ENCODE measurements at places on chromosomes 12 and 14. TPM values are rescaled to one million over a fixed set of nuclear protein-coding genes. Genes with fewer than 3 reads are reported as not detected.
A peak's percentile ranks its signal among the peaks of the same experiment; 100 is the strongest.

GRCh38 chr12:52249511-52250047 lies 16.5 kb downstream of the KRT7 start:
- no peak for DNase-seq

DNA sequence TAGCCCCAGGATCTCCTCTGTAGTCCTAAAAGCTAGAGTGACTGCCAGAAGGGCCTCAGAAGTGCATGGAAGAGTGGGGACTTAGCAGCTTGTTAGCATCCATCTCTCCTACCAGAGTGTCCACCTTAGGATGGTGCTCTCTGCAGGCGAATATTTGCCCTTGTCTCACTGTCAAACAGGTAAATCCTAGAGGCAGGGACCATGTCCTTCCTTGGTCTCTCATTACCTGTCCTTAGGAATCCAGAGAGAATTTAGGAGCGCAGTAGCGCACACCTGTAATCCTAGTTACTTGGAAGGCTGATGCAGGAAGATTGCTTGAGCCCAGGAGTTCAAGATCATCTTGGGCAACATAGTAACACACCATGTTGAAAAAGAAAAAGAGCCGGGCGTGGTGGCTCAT lies 21.4 kb downstream of the AGAP2 start:
- DNase-seq, result peak; percentile 42

DNA sequence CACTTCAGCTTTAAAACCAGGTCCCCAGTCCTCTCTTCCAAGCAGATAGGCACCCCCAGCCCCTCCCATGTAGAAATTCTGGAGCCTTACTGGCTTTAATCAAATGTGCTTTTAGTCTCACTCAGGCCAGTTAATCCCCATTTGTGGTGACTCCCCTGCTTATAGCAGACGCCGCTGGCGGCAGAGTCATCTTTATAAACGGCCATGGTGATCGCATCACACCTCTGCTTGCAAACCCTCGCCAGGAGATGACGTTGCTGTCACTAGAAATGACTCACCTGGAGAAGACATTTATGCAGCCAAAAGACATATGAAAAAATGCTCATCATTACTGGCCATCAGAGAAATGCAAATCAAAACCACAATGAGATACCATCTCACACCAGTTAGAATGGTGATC lies 369.3 kb downstream of the VRK1 start:
- no peak for DNase-seq

DNA sequence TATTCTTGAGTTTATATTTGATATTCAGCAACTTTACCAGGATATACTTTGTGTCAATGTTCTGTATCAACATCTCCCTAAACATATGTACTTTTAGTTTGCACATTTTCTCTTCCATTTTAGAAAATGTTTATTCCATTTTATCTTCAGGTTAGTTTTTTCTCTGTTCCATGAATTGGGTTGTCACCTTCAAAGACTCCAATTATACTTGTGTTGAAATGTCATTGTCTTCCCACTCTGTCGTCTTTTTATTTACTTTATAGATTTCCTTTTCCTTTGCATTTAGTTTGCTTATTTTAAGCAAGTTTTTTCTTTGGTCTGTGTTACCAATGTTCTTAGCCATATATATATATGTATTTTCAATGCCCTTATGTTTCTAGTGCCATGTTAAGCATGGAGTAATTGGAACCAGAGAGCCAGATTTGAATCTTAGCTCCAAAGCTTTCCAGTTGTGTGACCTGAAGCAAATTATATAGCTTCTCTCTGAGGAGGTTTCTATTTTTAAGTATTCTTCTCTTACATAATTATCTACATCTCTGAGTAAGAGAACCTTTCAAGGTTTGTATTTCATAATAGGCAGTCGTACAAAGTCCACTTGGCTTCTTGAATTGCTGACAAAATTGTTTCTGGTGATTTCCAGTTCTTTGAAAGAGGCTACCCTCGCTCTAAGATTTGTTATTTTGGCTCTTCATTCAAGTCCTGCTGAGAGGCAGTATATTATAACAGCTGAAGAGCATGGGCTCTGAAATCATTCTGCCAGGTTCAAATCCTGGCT lies 85.8 kb upstream of the DYRK2 start:
- no peak for DNase-seq

DNA sequence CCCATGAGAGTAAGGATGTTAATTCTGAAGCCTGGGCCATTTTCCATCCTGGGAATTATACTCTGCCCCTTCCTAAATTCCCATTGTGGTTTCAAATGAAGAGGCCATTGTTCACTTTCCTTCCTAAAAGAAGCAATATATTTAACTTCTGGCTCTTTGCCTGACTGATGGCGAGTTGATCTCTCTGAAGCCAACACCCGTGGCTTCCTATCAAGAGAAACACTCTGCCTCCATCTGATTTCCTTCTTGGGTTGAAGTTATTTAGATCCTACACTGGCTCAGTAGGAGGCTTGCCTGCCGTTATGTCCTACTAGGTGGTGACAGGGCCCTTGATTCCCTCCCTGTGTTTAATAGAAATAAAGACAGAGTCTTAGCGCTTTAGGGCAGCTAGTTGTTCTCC lies 97.4 kb downstream of the PRKCH start:
- DNase-seq, result peak; percentile 78

DNA sequence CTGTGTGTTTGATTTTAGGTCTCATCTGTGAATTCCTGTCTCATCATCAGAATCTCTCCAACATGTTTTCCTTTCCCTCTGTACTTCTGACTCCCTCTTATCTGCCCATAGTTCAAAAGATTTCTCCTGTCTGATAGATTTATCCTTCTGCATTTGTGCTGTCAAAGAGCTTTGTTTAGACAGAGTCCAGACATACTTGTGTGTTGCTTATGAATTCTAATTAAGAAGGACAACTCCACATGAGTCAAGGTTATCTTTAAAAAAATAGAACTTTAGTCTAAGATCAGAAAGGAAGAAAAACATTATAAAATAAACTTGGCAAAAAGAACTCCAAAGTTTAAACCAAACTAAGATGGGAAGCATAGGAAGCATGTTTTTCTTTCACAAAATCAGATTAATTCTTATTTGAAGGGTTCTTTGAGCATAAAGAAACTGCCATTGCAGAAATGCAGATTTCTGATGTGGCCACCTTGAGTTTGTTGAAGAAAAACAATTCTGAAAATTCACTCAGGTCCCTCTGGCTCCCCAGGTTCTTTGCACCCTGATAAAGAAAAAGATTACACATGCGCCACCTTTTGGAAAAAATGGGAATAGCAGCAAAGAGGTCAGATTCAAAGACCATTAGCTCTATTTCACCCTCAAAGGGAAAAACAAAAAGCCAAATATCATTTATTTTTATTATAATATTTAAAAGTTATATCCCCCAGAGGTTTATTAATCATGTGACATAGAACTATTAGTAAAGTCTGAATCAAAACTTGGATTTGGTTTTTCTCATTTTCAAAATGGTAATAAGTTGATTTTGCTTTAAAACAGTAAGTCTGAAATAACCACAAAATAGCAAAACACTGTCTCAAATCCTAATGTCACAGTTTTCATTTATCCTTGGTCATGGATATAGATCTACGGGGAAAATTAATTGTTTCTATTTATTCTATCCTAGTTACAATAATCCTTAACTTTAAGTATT lies 143.7 kb upstream of the DCN start:
- DNase-seq, result no peak

DNA sequence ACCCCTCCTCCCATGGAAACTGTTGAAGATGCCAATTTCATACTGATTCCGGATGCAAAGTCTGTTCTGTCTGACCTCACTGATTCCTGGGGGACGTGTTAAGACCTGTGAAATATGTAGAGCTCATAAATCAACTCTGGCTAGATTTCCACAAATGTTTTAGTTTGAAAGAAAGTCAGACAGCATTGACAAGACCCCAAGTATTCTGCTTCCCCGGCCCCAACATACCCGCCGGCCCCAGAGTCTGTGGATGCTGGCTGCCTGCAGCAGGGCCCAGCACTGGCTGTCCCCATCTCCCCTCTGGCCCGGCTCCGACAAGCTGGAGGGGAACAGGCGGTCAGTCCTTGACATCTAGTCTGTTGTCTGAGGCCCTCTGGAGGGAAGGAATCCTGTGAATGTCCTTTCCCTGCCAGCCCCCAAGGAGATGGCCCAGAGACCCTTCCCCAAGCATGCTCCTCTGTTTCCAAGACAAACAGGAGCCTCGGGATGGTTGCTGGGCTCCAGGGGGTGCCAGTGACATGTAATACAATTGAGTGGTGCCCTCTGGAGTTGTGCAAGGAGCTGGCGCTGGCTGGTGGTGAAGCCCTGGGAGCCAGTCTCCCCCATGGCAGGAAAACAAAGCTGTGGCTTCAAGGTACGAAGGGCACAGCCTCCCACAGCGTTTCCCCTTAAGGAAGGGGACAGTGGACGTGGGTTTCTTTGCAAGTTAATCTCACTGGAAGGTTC lies 22.3 kb downstream of the FBLN5 start:
- DNase-seq, result no peak

Gene RD3L
- not detected for total RNA-seq

Gene HHIPL1
- 4.2 TPM for total RNA-seq

GRCh38 chr14:55245657-55246268 lies 25.5 kb upstream of the FBXO34 start:
- DNase-seq, result no peak

Data from esophagus muscularis mucosa (tissue), 4 donors.